ENCODE measurements at places on chromosomes 3 and 15. TPM values are rescaled to one million over a fixed set of nuclear protein-coding genes. Genes with fewer than 3 reads are reported as not detected.

DNA sequence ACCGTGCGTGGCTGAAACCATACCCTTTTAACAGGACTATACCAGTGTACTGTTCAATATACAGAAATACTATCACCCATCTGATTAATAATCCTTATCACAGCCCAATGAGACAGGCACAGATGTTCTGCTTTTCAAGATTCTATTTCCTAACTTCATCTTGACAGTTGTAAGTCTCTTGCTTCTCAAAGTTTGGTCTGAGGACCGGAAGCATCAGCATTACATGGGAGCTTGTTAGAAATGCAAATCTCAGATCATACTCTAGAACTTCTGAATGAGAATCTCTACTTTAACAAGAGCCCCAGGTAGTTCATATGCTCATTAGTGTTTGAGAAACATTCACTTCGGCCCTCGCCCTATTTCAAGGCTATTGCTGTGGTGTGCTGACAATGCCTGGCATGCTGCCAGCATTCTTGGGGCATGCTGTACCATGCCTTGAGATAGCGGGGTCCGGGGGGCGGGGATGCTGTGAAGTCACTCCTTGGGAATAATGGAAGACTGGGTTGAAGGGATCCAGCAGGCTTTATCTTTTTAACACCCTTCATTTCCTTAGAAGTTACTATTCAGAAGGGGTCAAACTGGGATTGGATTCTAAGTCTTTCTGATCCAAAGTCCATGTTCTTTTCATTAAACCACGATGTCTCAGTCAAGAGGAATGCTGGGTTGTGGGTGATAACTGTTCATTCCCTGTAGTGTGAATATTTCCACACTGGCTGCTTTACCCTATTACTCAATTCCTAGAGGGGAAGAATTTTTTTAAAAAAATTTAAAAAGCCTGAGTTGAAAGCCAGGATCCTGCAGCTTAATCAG, 194.7 kb downstream of the LPP start:
- no peak for DNase-seq
- H3K4me3 ChIP-seq = no peak overlapping the region
- no peak overlapping the region for H3K27ac ChIP-seq
- no peaks in the 10 kb centered on the region for H3K27me3 ChIP-seq
- H3K4me1 ChIP-seq = peaks cover 3% of the 10 kb centered on the region

DNA sequence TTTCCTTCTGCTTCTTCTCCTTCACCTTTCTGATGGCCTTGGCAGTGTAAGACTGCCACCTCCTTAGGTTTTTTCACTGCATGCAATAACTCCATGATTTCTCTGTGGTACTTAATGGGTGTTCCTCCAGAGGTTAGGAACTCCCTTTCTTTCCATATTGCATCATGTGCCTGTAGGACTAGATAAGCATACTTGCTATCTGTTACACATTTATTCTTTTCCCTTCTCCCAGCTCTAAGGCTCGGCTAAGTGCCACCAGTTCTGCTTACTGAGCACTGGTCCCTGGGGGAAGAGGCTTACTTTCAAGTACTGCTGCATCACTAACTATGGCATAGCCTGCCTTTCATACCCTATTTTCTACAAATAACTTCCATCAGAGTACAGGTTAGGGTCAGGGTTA, 351.8 kb downstream of the OTOL1 start:
- H3K4me3 ChIP-seq = no peak overlapping the region
- no peak for DNase-seq
- H3K27me3 ChIP-seq = no peaks in the 10 kb centered on the region
- no peaks in the 10 kb centered on the region for H3K36me3 ChIP-seq
- no peaks in the 10 kb centered on the region for H3K4me1 ChIP-seq
- H3K27ac ChIP-seq = no peak overlapping the region

DNA sequence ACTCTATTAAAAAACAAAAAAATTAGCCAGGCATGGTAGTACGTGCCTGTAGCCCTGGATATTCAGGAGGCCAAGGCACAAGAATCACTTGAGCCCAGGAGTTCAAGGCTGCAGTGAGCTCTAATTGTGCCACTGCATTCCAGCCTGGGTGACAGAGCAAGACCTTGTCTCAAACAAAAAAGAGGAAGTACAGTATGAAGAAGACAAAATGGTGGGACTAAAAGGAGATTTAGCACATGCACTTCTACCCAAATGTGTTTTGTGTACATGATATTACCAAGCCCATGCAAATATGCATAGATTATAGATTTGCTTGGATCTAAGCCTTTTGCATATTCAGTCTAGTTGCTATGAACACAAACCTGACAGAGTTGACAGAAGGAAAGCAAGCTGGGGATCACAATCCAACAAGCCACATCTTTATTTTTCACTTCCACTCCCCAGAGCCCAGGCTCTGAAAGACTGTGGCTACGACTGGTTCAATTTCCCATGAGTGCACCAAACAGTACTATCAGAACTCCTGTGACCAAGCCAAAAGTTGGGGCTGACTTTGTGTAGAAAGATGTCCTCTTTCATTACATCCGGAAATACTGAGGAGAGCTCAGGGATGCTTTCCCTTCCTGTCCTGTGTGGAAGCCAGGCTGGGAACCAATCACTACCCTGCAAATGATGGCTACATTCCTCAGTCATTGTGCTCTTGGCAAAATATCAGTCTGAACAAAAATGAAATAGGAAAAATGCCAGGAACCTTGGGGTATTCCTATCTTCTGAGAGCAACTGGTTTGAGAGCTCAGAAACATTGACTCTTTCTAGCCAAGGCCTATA, 49.4 kb downstream of the TGM4 start:
- H3K4me3 ChIP-seq = no peak overlapping the region
- peaks cover 33% of the 10 kb centered on the region for H3K36me3 ChIP-seq

ERICH6 gene
- total RNA-seq = 0.21 TPM

GRCh38 chr3:71815340-71816067, 30.6 kb upstream of the PROK2 start:
- no peak overlapping the region for H3K4me3 ChIP-seq
- H3K27ac ChIP-seq = no peak overlapping the region
- DNase-seq = no peak
- H3K36me3 ChIP-seq = no peaks in the 10 kb centered on the region
- H3K27me3 ChIP-seq = peaks cover 8% of the 10 kb centered on the region

DNA sequence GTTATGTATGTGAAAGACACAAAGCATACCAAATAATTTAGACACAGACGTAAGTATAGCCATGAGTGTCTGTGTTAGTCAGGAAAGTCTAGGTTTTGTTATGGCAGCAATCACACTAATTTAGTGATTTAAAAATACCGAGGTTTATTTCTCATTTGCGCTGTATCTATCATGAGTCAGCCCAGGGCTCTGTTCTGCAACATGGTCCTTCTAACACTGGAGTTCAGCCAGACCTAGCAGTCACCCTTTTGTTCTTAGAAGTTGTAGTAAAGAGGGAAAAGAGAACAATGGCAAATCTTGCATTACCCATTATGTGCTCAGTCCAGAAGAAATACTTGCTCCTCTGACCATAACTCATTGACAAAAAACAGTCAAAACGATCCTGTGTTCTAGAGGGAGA, 311.5 kb downstream of the NLGN1 start:
- no peaks in the 10 kb centered on the region for H3K27me3 ChIP-seq
- no peak overlapping the region for H3K27ac ChIP-seq

DNA sequence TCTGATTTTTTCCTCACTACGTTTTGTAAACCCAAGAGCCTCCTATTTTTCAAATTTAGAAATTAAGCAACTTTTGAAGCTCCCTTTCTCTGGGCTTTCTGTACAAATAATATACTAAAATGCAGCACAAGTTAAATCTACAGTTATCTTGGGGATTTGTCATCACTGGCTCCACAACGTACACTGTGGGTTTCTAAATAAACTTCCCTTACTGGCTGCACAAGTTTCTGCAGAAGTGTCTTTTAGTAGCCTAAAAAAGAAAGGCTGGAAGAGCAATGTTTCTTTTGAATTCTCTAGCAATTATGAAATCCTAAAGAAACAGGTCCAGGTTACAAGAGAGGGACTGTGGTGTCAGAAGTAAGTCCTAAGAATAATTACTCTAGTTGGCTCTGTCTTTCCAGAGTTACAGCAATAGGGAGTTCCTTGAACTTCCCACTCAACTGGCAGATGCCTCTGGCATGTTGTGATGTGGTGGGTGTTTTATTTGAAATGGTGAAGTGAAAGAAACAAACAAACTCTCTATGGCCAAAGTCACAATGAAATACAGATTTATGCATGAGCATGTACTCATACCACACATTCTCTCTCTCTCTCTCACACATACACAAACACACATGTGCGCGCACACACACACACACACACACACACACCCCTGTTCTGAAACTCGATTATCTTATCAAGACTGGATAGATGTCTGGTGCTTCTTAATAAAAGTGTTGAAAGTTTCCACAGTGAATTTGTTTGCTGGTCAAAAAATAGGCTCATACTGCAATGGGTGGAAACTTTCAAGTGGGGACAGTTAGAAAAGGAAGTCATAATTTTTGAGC, 198.2 kb downstream of the SSR3 start:
- H3K36me3 ChIP-seq = no peaks in the 10 kb centered on the region
- no peaks in the 10 kb centered on the region for H3K4me1 ChIP-seq
- no peak overlapping the region for H3K27ac ChIP-seq
- no peak overlapping the region for H3K4me3 ChIP-seq
- H3K27me3 ChIP-seq = peaks cover 12% of the 10 kb centered on the region
- DNase-seq = no peak

DNA sequence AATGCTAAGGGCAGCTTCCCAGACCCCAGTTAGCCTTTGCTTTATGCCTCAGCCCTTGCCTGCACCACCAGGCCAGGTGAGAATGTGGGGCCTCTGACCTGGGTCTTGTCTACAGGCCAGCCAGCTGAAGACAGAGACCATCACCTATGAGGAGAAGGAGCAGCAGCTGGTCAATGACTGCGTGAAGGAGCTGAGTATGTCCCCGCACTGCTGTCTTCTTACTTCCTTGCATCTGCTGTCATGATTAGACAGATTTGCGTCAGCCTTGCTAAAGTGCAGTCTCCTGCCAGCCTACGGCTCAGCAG, 74.6 kb downstream of the CCK start:
- no peak overlapping the region for H3K4me3 ChIP-seq
- peak overlapping the region; percentile 71 for H3K27ac ChIP-seq
- peaks cover 67% of the 10 kb centered on the region for H3K4me1 ChIP-seq
- H3K27me3 ChIP-seq = no peaks in the 10 kb centered on the region

DNA sequence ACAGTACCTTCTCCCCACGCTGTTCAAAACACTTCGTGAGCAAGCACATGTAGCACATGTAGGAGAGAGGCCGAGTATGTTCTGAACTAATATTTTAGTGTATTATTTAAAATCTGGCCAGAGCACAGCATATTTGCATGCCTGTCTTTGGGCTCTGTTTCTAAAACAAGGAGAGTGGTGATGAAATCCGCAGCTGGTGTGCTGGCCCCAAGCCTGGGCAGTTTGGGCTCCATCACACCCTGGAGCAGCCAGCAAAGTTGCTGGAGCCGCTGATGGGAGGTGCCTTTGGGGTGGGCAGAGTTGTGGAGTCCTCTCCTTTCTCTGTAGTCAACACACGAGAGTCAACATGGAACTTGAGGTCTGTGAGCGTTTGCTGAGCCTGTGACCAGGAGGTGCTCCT, 116.6 kb downstream of the SLCO3A1 start:
- no peak overlapping the region for H3K4me3 ChIP-seq
- H3K27ac ChIP-seq = no peak overlapping the region
- H3K27me3 ChIP-seq = no peaks in the 10 kb centered on the region
- DNase-seq = no peak
- no peaks in the 10 kb centered on the region for H3K36me3 ChIP-seq

RPL29 gene
- total RNA-seq = 1,199 TPM

DNA sequence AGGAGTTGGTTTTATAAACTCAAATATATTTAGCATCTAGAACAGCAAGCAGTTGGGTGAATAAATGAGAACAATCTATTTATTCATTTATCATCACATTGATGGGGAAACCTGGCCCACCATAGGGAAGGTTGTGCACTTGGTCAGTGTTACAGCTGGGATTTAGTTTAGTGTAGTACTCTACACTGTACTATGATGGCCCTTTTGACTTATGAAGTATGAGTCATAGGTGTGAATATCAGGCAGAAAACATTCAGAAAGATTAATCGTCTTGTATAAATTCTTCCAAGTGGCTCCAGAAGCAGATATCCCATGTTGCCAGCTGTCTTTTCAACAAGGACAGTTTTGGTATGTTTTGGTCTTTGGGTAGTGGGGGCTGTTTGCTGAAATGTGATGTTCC, 38.0 kb downstream of the BBS4 start:
- H3K27ac ChIP-seq = no peak overlapping the region
- DNase-seq = no peak
- no peak overlapping the region for H3K4me3 ChIP-seq
- H3K27me3 ChIP-seq = no peaks in the 10 kb centered on the region

A4GNT gene
- not detected for total RNA-seq

GASK1A gene
- total RNA-seq = not detected

GRCh38 chr3:39141171-39141995, 12.0 kb downstream of the CSRNP1 start:
- peaks cover 47% of the 10 kb centered on the region for H3K36me3 ChIP-seq
- no peak overlapping the region for H3K27ac ChIP-seq
- no peaks in the 10 kb centered on the region for H3K27me3 ChIP-seq

Data from activated CD8-positive, alpha-beta T cell treated with anti-CD3 and anti-CD28 coated beads, Interleukin-2, amount 10 ng/mL, durations not matched to agents 7 days and 5 days (primary cell).